ENCODE measurements at places on chromosomes 12 and 14. TPM values are rescaled to one million over a fixed set of nuclear protein-coding genes. Genes with fewer than 3 reads are reported as not detected.

KERA gene
- not detected for total RNA-seq

NDUFB1 gene
- total RNA-seq, result 68.9 TPM

ACSM4 gene
- total RNA-seq, result not detected

TPPP2 gene
- not detected for total RNA-seq

AMIGO2 gene
- total RNA-seq, result 15.1 TPM

TUBA1B gene
- total RNA-seq, result 2,393 TPM

DNA sequence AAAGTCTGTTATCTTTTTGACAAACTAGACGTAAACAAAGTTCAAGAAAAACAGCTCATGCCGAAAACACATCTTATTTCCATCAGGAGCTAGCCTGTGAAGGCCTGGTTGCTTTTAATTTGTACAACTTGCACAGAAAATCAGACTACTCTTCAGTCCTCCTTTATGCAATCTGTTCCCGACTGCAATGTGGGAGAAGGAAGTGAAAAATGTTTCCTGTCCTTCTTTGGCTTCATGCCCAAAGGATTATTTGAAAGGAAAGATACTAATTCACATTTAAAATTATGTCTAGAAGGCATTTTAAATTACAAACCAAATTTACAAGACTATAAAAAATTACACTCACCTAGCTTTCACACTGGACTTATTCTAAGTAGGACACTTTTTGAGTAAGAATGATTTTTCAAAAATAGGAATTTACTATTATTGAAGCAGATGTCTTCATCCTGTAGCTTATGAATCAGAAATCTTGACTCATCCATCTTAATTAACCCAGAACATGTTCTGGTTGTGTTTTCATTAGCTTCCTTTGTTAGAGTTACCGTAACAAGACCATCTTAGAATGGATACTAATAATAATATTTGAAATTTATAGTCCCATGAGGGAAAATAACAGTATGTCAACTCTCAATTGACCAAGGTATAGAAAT is 272.6 kb downstream of the PRKD1 start:
- H3K27ac ChIP-seq, result no peak overlapping the region
- H3K4me3 ChIP-seq, result no peak overlapping the region
- DNase-seq, result no peak
- H3K27me3 ChIP-seq, result no peaks in the 10 kb centered on the region
- H3K4me1 ChIP-seq, result no peaks in the 10 kb centered on the region

GRCh38 chr14:41608681-41609390 is 2.2 kb downstream of the LRFN5 start:
- H3K27me3 ChIP-seq, result peaks cover 68% of the 10 kb centered on the region
- H3K27ac ChIP-seq, result no peak overlapping the region
- peaks cover 24% of the 10 kb centered on the region for H3K4me1 ChIP-seq
- no peak for DNase-seq
- H3K4me3 ChIP-seq, result no peak overlapping the region

- H3K4me1 ChIP-seq, result peaks cover 91% of the 10 kb centered on the region
- H3K27ac ChIP-seq, result peak overlapping the region; percentile 70
- no peaks in the 10 kb centered on the region for H3K27me3 ChIP-seq
- H3K36me3 ChIP-seq, result no peaks in the 10 kb centered on the region
Measured at GRCh38 chr14:49975276-49975675, 82.4 kb downstream of the ARF6 start.

- H3K36me3 ChIP-seq, result no peaks in the 10 kb centered on the region
- H3K4me3 ChIP-seq, result no peak overlapping the region
- H3K27me3 ChIP-seq, result no peaks in the 10 kb centered on the region
- no peak overlapping the region for H3K27ac ChIP-seq
Measured at GRCh38 chr14:79483477-79484388, 727.6 kb downstream of the DIO2 start.

DNA sequence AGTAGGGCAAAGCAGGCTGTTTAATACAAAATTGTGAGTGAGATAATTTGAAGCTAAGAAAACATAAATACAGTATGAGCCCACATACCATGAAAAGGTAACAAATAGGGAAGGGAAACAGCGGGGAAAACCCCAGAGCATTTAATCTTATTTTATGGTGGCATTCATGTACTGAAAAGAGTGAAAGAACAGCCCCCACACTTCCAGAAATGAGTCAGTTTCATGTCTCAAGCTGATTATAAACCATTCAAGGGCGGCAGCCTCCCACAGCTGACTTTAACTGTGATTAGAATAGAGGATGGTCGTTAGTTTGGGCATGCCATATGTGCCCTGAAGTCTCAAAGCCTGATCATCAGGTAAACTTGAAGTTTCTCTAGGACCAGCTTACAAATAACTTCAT is 64.5 kb downstream of the FOXG1 start:
- DNase-seq, result peak; percentile 11
- no peaks in the 10 kb centered on the region for H3K4me1 ChIP-seq

DNA sequence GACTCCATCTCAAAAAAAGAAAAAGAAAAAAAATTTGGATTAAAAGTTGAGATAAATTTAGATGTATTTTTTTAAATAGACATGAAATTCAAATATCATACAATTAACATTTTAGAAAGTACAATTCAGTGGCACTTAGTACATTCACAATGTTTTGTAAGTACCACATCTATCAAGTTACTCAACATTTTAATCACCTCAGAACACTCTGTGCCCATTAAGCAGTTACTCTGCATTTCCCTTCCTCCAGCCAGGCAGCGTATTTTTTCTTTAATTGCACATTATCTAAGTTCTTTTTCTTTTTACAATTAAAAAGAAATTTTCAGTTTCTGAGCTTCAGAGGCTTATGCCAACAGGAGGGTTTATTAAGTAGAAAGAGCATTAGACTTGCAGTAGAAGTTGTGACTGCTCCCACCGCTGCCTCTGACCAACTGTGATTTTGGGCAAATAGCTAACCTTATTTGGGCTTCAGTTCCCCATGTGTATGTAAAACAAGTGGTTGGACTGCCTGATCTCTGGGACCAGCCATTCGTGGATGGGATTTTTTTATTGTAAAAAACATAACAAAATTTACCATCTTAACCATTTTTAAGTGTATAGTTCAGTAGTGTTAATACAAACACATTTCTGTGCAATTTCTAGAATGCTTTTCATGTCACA is 65.7 kb downstream of the WNK1 start:
- peaks cover 42% of the 10 kb centered on the region for H3K36me3 ChIP-seq
- no peak for DNase-seq
- no peak overlapping the region for H3K4me3 ChIP-seq
- H3K4me1 ChIP-seq, result peaks cover 62% of the 10 kb centered on the region
- no peak overlapping the region for H3K27ac ChIP-seq

- H3K27me3 ChIP-seq, result no peaks in the 10 kb centered on the region
- no peak for DNase-seq
- peaks cover 22% of the 10 kb centered on the region for H3K4me1 ChIP-seq
- no peak overlapping the region for H3K4me3 ChIP-seq
- no peaks in the 10 kb centered on the region for H3K36me3 ChIP-seq
Measured at GRCh38 chr12:49626836-49627235, 3.5 kb downstream of the PRPF40B start.

- H3K27ac ChIP-seq, result no peak overlapping the region
- DNase-seq, result no peak
- H3K4me3 ChIP-seq, result no peak overlapping the region
- no peaks in the 10 kb centered on the region for H3K27me3 ChIP-seq
- H3K4me1 ChIP-seq, result peaks cover 12% of the 10 kb centered on the region
- peaks cover 14% of the 10 kb centered on the region for H3K36me3 ChIP-seq
Measured at GRCh38 chr12:50613463-50613862, 108.7 kb downstream of the DIP2B start.

- H3K4me1 ChIP-seq, result peaks cover 4% of the 10 kb centered on the region
- H3K27ac ChIP-seq, result no peak overlapping the region
- no peak overlapping the region for H3K4me3 ChIP-seq
- DNase-seq, result no peak
Measured at GRCh38 chr12:95088379-95088778, 15.0 kb upstream of the NR2C1 start.

DNA sequence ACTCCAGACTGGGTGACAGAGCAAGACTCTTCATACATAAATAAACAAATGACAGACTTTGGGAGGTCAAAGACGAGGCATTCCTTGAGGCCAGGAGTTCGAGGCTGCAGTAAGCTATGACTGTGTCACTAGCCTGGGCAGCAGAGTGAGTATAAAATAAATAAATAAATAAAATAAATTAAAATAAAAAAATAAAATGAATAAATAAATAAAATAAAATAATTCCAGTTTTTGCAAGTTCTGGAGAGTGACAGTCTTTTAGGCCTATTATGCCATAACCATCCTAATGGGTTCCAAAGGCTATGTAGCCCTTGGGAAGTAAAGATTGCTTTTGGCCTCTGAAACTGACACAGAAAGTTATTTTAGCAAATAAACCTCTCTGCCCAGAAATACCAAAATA is 16.5 kb upstream of the NRDE2 start:
- no peaks in the 10 kb centered on the region for H3K27me3 ChIP-seq
- no peaks in the 10 kb centered on the region for H3K36me3 ChIP-seq
- H3K4me3 ChIP-seq, result no peak overlapping the region
- DNase-seq, result no peak
- H3K27ac ChIP-seq, result no peak overlapping the region

GRCh38 chr14:101404426-101405170 is 156.7 kb upstream of the DIO3 start:
- no peaks in the 10 kb centered on the region for H3K36me3 ChIP-seq
- no peak overlapping the region for H3K27ac ChIP-seq
- H3K27me3 ChIP-seq, result peaks cover 42% of the 10 kb centered on the region
- H3K4me1 ChIP-seq, result peaks cover 7% of the 10 kb centered on the region
- no peak overlapping the region for H3K4me3 ChIP-seq
- no peak for DNase-seq

- DNase-seq, result no peak
- no peak overlapping the region for H3K27ac ChIP-seq
- peak overlapping the region; percentile 7 for H3K4me3 ChIP-seq
- no peaks in the 10 kb centered on the region for H3K4me1 ChIP-seq
- no peaks in the 10 kb centered on the region for H3K36me3 ChIP-seq
Measured at GRCh38 chr14:104933746-104934733, 9.4 kb downstream of the PLD4 start.

GRCh38 chr12:57809425-57809824 is 9.1 kb downstream of the AVIL start:
- no peak for DNase-seq
- no peak overlapping the region for H3K4me3 ChIP-seq
- no peak overlapping the region for H3K27ac ChIP-seq
- H3K36me3 ChIP-seq, result peaks cover 2% of the 10 kb centered on the region

DNA sequence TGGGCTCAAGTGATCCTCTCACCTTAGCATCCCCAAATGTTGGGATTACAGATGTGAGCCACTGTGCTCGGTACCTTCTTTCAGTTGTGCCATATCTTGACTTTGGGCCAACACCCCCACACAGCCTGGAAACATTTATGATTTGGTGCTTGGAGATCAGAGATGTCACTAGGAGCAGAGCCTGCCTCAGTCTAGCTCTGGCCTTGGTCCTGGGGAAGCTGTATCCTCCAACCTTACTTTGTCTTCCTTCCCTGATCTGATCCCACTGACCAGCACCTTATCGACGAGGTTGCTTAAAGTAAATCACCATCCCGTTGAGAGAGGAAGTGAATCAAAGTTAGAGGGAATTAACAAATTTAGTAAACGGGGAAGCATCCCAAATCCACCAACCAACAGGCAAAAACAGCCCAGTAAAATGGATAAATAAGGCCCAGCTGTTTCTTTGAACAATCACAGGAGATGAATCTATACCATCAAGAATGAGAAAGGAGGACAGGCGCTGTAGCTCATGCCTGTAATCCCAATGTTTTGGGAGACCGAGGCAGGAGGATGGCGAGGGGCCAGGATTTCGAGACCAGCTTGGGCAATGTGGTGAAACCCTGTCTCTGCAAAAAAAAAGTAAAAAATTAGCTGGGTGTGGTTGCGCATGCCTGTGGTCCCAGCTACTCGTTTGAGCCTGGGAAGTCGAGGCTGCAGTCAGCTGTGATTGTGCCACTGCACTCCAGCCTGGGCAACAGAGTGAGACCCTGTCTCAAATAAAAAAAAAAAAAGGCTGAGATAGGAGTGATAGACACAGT is 3.4 kb downstream of the PLBD2 start:
- no peak overlapping the region for H3K4me3 ChIP-seq
- no peak for DNase-seq
- H3K4me1 ChIP-seq, result peaks cover 23% of the 10 kb centered on the region
- H3K27me3 ChIP-seq, result no peaks in the 10 kb centered on the region
- peaks cover 3% of the 10 kb centered on the region for H3K36me3 ChIP-seq

GRCh38 chr14:37623971-37624370 is 28.5 kb downstream of the TTC6 start:
- no peaks in the 10 kb centered on the region for H3K36me3 ChIP-seq
- H3K4me1 ChIP-seq, result no peaks in the 10 kb centered on the region
- DNase-seq, result no peak
- no peak overlapping the region for H3K27ac ChIP-seq
- peaks cover 26% of the 10 kb centered on the region for H3K27me3 ChIP-seq

- no peak overlapping the region for H3K27ac ChIP-seq
- no peak for DNase-seq
- no peak overlapping the region for H3K4me3 ChIP-seq
- H3K4me1 ChIP-seq, result no peaks in the 10 kb centered on the region
- no peaks in the 10 kb centered on the region for H3K36me3 ChIP-seq
Measured at GRCh38 chr12:24494401-24494800, 454.5 kb downstream of the BCAT1 start.

GRCh38 chr14:104405360-104406226 is 174.0 kb upstream of the C14orf180 start:
- DNase-seq, result no peak
- no peak overlapping the region for H3K27ac ChIP-seq
- H3K27me3 ChIP-seq, result no peaks in the 10 kb centered on the region
- H3K4me1 ChIP-seq, result peaks cover 5% of the 10 kb centered on the region

- H3K27me3 ChIP-seq, result peaks cover 11% of the 10 kb centered on the region
- no peak overlapping the region for H3K4me3 ChIP-seq
- H3K36me3 ChIP-seq, result no peaks in the 10 kb centered on the region
- no peaks in the 10 kb centered on the region for H3K4me1 ChIP-seq
- H3K27ac ChIP-seq, result no peak overlapping the region
- DNase-seq, result no peak
Measured at GRCh38 chr12:42575717-42576116, 13.8 kb downstream of the PRICKLE1 start.

GRCh38 chr14:32601906-32602305 is 272.8 kb downstream of the AKAP6 start:
- no peaks in the 10 kb centered on the region for H3K36me3 ChIP-seq
- no peak for DNase-seq
- H3K4me1 ChIP-seq, result no peaks in the 10 kb centered on the region
- H3K27ac ChIP-seq, result no peak overlapping the region
- H3K4me3 ChIP-seq, result no peak overlapping the region

DNA sequence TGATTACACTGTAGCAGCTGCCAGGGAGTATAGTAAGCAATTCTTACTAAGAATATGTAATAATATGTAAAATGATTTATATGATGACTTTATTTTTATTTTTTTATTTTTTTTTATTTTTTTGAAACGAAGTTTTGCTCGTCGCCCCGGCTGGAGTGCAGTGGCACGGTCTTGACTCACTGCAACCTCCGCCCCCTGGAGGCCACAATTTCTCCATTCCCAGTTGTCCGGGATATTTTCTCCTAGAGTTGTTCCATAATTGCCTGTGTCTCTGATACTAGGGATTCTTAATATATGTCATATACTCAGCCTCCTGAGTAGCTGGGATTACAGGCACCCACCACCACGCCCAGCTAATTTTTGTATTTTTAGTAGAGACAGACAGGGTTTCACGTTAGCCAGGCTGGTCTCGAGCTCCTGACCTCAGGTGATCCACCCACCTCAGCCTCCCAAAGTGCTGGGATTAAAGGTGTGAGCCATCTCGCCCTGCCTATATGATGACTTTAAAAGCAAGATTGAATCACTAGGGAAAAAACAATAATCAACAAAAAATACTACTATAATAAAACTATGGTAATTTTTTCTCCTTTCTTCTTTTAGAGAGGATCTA is 12.2 kb upstream of the ITPR2 start:
- peak; percentile 31 for DNase-seq
- peaks cover 15% of the 10 kb centered on the region for H3K4me1 ChIP-seq
- peaks cover 5% of the 10 kb centered on the region for H3K27me3 ChIP-seq
- no peak overlapping the region for H3K27ac ChIP-seq
- no peaks in the 10 kb centered on the region for H3K36me3 ChIP-seq

All from activated CD4-positive, alpha-beta T cell treated with anti-CD3 and anti-CD28 coated beads for 36 hours (primary cell).